NCI-H526 (cell line): ENCODE measurements at places on chromosomes 2 and 18.

DNA sequence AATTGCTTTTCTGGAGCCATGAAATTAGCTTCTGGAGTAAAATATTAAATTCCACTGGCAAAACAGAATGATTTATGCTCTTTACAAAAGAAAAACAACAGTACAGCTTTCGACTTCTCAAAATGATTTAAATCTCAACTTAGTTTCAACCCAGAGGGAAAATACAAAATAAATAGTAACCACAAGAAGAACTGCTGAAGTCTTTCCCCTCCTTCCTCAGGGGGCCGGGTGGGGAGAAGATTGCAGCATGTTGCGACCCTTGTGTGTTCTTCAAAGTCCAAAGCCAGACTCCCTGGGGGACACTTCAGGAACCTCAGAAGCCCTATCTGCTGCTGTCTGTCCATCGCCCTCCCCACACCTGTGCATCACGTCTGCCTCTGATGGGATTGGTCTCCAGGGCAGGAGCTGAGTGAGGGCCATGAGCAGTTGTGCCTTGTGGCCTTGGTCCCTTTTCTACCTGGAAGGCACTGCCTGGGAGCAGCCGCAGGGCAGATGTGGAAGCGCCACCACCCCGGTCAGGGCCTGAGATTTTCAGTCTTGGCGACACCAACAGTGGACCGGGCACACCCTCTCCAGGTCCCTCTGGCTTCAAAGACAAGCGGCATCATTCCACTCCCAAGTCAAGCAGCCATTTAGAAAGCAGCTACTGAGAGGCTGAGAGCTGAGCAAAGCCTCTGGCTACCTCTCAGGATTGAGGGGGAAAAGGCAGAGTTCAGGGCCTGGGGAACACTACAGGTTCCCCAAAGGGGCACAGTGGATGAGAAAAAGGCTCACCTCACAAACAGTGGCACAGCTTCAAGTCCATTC is 210.1 kb upstream of the RAB6C start:
- no peak for DNase-seq

GRCh38 chr2:11466307-11467128 is 557 bp upstream of the E2F6 start:
- DNase-seq = no peak

GRCh38 chr18:44758861-44759631 is 78.4 kb downstream of the SETBP1 start:
- no peak for DNase-seq

GRCh38 chr2:171185941-171186340 is 25.2 kb upstream of the TLK1 start:
- DNase-seq = no peak

DNA sequence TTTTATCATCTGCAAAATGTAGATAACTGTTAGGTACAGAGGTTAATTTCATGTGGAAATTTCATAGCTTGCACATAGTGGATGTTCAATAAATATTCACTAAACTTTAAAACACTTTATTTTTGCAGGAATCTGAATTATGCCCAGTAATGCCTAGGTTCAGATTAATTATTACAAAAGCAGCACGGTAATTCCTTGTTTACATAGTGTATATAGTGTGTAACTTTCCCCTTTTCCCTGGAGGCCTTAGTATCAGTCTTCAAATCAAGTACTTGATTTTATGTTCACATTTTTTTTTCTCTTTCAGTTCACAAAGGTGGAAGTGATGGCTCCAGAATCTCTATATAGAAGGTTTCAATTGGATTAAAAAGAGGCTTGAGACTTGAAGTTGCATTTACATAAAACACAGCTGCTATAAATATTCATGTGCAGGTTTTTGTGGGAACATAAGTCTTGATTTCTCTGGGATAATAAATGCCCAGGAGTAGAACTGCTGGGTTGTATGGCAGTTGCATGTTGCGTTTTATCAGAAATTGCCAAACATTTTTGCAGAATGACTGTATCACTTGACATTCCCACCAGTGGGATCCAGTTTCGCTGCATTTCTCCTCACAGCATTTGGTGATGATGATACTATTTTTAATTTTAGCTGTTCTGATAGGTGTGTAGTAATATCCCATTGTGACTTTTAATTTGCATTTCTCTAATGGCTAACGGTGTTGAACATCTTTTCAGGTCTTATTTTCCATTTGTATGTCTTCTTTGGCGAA is 27.6 kb upstream of the LGALSL start:
- DNase-seq = peak; percentile 2

GRCh38 chr2:227971619-227972230 is 100.3 kb downstream of the DAW1 start:
- DNase-seq = no peak

DNA sequence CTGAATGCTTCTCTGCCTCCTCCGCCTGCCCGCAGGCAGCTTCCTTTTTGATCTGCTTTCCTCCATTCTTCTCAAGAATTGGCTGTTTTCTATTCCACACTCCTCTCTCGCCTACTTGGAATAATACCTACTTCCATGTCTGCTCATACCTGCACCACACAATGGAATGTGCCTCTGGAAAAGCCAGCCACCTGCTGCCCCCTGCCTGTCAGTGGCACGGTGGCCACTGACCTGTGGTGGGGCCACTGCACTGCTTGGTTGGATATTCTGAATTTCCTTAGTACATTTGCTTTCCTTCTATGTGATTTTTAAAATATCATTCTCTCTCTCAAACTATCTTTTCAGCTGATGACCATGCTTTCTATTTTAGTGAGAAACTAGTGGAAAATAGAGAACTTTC is 406.9 kb downstream of the DCDC2C start:
- DNase-seq = no peak

- no peak for DNase-seq
Observed at GRCh38 chr18:39681061-39681460, 2115.5 kb upstream of the CELF4 start.

GRCh38 chr2:138183705-138184104 is 219.4 kb downstream of the HNMT start:
- DNase-seq = no peak

GRCh38 chr18:21316296-21316695 is 74.3 kb downstream of the GREB1L start:
- no peak for DNase-seq

DNA sequence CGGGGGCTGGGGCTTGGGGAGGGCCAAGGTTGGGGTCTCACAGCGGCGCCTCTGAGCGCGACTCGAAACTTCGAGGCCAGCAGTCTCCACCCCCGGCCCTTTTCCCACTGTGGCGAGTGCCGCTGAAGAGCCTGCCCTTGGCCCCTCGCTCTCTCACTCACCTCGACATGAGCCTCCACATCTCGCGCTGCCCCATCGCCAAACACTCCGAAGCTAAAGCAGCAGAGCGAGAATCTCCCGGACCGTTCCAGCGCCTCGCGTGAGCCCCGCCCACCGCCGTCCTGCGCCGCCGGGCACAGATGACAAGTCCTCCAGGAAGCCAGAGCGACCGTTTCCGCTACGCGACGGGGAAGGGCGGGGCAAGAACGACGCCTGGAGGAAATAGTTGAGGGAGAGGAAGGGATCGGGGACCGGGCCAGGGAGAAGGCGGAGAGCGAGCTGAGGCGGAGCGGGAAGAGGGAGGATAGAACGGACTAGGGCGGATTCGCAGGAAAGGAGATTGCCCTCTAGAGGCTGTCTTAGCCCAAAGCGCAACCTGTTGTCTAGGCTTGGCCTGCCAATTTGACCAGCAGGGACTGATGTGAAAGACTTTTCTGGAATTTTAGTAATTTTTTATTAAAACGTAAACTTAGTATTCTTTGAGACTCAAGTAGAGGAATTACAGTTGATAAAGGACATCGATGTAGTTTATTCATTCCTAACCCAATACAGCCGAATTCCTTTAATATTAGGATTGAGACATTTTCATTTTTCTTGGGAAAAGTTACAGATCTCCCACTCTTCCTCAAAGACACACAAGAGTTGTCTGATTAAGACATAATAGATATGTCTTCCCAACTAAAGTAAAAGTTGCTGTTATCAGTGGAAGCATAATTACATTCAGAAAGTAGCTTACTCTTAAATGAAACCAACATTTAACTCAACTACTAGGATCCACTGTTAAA is at the start of gene HIBCH:
Gene HIBCH, minus strand, starts transcription at position 272 of the 944 bp plus-strand sequence. Its CDS starts 76 bp downstream, at position 196.
- DNase-seq = peak; percentile 99
